ENCODE measurements at places on chromosomes 11 and 22.
A peak's percentile ranks its signal among the peaks of the same experiment; 100 is the strongest.

GRCh38 chr22:16966251-16966650 lies 41.8 kb downstream of the GAB4 start:
- no peak for DNase-seq

DNA sequence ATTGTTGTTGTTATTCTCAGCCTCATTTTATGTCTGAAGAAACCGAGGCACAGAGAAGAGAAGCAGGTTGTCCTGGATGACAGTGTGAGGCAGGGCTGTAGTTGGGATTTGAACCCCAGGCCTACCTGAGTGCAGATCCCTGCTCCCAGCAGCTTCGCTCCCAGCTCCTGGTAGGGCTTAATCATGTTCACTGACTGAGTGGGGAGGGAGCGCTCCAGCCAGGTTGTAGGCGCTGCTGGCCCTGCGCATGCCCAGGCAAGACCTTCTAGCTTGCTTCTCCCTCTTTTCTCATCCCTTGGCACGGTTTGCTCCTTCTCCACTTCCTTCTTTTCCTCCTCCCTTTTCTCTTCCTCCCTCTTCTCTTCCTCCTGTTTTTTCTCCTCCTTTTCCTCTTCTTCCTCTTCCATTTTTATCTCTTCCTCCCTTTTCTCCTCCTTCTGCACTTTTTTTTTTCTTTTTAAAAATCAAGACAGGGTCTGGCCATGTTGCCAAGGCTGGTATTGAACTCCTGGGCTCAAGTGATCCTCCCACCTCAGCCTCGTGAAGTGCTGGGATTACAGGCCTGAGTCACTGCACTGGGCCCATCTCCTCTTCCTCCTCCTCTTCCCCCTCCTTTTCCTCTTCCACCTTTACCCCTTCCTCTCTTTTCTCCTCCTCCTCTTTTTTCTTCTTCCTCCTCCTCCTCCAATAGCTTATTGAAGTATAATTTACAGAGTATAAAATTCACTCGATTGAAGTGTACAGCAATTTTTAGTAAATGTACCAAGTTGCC lies 109.3 kb downstream of the KIAA1671 start:
- DNase-seq, result no peak

DNA sequence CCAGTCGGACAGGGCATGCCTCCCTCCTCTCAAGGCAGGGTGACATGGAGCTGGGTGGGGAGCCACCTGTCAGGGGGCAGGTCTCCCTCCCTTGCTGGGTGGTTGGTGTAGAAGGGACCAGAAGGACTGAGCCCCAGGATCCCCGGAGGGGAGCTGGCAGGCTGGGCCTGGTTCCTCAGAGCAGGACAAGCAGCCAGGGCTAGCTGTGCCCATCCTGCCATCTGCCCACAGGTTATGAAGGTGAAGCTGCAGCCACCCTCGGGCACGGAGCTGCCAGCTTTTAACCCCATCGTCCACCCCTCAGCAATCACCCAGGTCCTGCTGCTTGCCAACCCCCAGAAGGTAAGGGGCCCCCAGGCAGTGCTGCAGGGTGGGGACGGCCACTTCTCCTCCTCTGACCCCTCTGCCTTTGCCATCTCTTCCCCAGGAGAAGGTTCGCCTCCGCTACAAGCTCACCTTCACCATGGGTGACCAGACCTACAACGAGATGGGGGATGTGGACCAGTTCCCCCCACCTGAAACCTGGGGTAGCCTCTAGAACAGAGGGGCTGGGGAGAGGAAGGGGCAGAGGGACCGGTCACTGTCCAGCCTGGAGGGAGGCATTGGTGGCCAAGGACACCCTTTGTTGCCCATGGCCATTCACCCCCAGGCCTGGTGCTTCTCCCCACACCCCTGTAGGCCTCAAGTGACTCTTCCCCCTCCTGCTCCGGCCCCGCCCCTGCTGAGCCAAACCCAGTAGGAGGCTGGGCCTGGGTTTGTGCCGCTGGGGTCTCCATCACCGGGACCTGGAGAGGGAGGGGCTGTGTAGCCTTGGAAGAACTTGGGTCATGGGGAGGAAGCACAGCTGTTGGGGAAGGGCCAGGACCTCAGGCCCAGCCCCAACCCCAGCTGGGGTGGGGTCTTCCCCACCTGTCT lies 7.0 kb upstream of the SH3BP1 start:
- DNase-seq, result no peak

- DNase-seq, result peak; percentile 14
Measured at GRCh38 chr11:134370526-134371435, 39.0 kb downstream of the GLB1L2 start.

DNA sequence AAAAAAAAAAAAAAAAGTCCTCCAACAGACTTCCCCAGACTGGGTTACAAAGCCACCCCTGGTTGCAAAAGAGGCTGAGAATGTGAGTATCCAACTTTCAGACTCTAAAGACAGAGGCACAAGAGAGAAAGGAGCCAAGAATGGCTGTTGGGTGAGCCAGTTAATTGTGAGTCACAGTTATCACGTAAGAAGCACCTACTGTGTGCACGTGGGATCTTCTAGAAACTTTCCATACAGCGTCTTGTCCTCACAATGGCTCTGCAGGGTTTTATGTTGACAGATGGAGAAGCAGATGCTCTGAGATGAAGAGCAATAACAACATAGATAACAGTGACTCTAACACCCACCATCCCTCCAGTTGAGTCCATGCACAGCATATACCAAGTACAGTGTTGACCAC lies 41.0 kb downstream of the CD82 start:
- no peak for DNase-seq

- DNase-seq, result no peak
Measured at GRCh38 chr11:2483426-2483825, 38.6 kb downstream of the KCNQ1 start.

GRCh38 chr22:21940521-21940920 lies 12.1 kb downstream of the PPM1F start:
- no peak for DNase-seq

- DNase-seq, result no peak
Measured at GRCh38 chr11:1292644-1293618, 16.5 kb downstream of the TOLLIP start.

- DNase-seq, result no peak
Measured at GRCh38 chr11:131052367-131052766, 136.1 kb upstream of the SNX19 start.

DNA sequence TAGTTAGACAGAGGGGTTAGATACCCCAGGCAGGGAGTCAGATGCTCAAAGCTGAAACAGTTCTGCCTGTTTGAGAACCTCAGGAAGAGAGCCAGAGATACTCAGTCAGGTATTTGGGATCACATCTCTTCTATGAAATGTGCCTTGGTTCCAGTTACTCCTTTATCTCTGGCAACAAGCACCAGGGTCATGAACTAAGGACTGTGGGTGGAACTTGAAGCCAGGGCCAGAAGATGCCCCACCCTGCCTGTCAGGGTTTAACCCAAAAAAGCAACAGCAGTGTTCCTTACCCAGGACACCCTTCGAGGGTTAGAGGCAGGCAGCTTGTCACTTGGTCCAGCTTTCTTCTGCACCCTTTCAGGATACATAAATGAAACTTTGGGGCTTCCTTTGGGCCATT lies 15.0 kb upstream of the WT1 start:
- DNase-seq, result no peak

Measured in glutamatergic neuron (in vitro differentiated cells).